GM18507 (cell line): ENCODE measurements at places on chromosomes 12 and 14.

- DNase-seq, result no peak
Observed at GRCh38 chr14:91402348-91402747, 15.3 kb downstream of the CCDC88C start.

- DNase-seq, result no peak
Observed at GRCh38 chr12:68939505-68939904, 6.5 kb upstream of the CPM start.

DNA sequence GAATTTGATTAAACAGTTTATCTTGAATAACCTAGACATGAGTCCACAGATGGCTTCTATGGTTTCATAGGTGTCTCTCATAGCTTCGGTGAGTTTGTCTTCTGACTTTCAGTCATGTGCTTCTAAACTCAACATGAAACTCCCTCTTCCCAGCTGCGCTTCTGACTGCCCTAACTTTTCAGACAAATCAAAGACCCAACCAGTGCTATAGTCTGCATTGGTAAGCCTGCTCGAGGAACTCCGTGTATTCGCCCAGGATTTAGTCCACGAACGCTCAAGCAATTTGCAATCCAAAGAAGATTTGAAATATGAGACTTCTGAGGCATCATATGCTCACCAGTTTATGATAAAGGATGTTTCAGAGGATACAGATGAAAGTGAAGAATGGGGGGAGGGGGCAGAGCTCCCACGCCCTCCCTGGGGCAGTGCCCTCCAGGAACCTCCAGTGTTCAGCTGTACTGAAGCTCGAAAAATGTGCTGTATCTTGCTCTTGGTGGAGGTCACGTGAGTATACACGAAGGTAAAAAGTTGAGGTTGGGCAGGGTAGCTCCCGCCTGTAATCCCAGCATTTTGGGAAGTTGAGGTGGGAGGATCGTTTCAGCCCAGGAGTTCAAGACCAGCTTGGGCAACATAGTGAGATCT is 5.2 kb upstream of the RILPL2 start:
- no peak for DNase-seq

DNA sequence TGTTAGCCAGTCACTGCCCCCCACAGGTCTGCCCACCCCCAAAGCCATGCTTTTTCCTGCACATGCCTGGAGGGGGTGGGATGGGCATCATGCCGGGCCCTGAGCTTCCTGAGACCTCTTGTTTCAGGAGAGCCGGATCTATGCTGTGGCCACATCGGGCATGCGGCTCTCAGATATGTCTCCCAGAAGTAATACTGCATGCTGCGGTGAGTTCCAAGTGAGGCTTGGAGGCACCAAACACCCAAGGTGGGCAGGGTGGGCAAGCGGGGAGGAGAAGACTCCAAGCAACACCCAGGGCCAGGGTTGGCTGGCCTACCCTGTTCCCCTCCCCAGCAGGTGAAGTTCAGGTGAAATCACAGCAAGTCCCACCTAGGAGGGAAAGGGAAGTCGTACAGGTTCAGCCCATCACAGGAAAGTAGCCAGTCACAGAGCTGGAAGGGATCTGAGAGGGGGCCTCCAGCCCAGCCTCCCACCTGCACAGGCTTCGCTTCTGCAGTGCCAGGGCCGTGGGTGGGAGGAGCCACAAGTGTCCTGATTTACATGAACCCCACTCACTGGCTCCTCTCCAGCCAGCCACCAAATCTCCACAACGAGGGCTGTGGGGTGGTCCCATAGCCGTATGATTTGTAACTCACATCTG is 30.9 kb downstream of the PIGH start:
- DNase-seq, result no peak

DNA sequence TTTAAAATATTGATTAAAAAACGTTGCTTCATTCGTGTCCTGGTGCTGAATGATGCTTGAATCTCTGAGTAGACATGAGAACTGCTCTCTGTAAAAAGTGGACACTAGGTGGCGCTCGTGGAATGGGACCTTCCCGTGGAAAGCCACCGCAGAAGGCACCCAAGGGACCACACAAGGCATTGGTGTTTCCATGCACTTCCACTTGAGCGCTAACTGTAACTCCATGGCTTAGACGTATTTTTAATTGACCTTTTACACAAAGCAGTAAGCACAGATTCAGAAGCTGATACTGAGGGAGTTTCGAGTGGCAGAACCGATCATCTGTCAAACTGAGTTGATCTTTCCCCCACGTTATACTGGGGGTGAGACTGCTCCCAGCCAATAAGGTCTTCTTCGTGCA is 135.3 kb downstream of the PRKCH start:
- DNase-seq, result peak; percentile 39

DNA sequence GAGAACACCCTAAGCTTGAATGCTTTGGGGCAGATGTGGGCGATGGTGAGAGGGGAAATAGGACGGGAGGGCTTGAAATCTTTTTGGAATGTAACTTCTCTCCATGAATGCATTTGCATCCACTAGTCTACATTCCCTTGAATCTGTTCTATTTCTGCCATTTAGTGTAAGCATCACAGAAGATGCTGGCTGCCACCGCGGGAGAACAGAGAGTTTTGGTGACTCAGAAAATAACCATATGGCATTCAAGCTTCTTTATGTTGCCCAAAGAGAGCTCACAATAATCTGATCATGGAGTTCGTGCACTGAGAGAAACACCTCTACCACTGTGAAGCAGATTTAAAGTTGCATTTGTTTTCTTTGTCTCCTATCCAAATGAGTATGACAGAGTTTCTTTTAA is 52.6 kb upstream of the OTX2 start:
- DNase-seq, result no peak

DNA sequence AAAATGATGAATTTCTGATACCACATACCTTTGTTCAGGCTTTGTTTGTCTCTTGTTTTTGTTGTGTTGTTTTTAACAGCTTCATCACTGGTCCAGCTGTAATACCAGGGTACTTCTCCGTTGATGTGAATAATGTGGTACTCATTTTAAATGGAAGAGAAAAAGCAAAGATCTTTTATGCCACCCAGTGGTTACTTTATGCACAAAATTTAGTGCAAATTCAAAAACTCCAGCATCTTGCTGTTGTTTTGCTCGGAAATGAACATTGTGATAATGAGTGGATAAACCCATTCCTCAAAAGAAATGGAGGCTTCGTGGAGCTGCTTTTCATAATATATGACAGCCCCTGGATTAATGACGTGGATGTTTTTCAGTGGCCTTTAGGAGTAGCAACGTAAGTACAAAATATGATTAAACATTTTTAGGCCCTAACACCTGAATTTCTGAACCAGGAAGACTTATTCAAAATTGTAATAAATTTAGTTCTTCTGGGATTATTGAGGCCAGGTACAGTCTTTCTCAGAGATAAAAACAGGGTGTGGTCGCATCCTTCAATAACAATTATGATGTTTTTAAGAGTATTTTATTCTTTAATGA is 22.4 kb downstream of the RXYLT1 start:
- DNase-seq, result no peak

DNA sequence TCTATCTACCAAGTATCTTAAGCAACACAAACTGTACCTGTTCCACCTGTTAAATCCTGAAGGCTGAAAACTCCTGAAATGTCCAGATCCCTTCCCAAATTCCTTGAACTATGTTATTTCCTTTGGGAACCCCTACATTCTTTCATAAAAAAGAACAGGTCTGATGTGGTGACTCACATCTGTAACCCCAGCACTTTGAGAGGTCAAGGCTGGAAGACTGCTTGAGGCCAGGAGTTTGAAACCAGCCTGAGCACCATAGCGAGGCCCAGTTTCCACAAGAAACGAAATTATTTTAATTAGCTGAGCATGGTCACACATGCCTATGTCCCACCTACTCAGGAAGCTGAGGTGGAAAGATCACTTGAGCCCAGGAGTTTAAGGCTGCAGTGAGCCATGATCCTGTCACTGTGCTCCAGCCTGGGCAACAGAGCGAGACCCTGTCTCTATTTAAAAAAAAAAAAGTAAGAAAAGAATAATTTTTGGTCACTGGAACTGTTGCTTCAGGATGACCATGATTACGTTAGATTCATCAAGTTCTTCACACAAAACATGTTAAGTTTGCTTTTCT is 84.3 kb downstream of the PHLDA1 start:
- DNase-seq, result no peak

DNA sequence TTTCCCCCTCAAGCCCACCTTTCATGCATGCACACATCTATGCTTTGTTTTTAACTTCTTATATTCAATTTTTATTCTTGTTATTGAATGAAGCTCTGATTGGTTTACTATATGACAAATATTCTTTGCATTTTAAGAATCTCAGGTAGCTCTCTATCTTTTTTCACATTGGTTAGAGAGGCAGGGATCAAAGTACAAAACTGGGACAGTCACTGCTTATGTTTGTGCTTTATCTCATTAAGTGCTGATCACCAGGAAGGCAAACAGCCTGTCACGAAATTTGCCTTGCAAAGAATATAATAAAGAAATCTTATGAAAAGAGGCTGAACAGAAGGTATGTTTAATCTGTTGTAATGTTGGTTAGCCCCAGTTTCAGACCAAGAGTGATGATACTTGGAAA is 29.7 kb upstream of the INSM2 start:
- DNase-seq, result no peak

DNA sequence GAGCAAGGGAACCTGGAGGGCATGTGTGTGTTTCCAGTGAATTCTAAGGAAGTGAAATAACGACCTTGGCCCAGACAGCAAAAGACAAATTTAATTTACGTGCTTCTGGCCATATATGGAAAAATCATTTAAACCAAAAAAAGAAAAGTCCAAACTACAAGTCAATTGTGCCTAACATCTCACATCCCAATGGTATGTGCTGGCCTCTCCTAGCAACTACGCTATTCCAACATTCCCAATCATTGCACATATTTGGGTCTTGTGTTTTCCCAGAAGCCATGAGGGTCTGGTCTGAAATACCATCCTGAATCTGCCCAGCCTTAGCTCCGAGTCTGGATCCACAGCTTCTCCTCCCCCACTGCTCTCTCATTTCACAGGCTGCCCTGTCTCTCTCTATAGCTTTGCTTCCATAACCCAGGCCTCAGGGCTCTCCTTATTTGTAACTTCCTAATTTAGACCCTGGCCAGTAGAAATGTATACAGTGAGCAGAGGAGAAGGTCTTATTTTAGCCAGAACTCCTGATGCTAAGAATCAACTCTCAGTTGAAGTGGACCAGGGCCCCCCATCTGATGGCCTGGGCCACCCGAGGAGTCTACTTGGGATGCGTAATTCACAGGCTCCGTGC is 224.6 kb downstream of the ANO2 start:
- no peak for DNase-seq

GRCh38 chr12:3292677-3293412 is 198.2 kb upstream of the PRMT8 start:
- no peak for DNase-seq

GRCh38 chr12:121467638-121468498 is 68.0 kb downstream of the RNF34 start:
- no peak for DNase-seq

DNA sequence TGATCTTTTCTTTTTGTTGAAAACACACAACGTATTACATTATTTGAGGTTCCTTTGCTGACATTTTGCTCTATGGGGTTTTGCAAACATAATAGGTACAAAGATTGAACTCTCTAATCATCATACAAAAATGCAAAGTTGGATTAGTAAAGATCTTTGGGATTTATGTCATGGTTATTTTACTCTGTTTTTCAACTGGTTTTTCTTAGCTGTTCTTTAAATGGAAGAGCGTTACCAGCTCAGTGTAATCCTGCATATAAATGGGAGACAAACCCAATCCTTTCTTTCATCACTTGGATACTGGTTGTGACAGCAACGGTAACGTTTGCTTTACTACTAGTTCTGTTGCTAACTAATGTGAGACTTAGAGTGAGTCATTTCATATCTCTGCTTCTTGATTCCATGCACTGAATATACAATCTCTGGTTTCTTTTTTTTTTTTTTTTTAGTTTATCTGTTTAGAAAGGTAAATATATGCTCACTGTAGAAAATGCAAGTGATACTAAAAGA is 104.9 kb upstream of the NOVA1 start:
- no peak for DNase-seq

DNA sequence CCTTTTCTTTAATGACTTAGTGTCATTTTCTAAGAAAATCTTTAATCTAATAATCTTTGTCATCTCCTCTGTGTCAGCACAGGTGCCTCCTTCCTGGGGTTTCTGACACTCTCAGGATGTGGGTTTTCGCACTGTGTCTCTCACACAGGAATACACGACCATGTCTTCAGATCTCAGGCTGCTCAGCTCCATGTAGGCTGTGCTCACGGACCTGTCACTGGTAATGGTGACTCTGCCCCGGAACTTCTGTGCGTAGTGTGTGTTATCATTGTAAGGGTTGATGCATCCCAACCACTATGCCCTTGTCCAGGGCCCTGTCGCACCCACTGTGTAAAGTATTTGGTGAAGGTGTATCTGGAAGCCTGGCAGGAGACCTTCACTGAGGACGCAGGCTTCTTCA is 647.8 kb downstream of the TMEM121 start:
- no peak for DNase-seq

DNA sequence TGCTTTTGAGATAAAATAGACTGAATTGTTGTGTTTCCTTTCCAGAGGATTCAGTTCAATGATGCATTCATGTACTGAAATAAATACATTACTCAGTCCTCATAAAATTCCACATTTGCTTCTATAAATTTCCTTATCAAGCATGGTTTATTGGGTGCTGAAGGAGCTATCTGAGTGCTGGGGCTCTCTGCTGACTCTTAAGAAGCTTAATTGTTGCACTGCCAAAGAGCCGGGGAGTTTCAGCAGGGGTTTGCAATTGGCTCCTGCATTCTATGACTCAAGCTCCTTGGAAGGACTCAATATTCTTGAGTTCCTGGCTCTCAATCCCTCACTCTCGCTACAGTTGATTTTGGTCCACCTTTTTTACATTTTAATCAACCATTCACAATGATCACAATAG is 69.8 kb upstream of the PYGL start:
- no peak for DNase-seq

DNA sequence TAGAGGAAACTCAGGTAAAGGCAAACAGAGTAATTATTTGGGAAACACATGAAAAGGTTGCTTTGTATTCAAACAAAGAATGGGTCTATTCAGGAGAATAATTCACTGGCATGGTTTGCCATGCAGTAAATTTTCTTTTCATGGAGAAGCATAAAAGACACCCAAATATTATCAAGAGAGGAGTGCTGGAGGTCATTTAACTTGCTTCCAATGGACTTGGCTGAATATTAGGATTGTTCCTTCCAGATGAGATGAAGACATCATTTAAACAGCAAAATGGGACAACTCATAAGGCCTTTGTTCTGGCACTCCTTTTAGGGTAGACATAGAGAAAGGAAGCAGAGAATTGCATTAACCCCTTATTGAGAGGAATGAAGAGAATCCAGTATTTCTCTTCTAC is 38.7 kb downstream of the WIF1 start:
- DNase-seq, result no peak

DNA sequence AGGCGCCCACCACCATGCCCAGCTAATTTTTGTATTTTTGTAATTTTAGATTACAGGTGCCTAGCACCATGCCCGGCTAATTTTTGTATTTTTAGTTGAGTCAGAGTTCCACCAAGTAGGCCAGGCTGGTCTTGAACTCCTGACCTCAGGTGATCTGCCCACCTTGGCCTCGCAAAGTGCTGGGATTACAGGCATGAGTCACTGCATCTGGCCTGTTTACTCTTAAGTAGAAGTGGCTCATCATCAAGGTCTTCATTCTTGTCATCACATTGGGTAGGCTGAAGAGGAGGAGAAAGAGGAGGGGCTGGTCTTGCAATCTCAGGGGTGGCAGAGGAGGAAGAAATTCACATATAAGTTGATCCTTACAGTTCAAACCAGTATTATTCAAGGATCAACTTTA is 152.4 kb upstream of the ATP2B1 start:
- DNase-seq, result no peak

- no peak for DNase-seq
Observed at GRCh38 chr14:71331403-71331802, 424.1 kb downstream of the PCNX1 start.
